ENCODE measurements at places on chromosomes 12 and 14.
A peak's percentile ranks its signal among the peaks of the same experiment; 100 is the strongest.

GRCh38 chr14:101028971-101029667, 125.6 kb upstream of the RTL1 start:
- DNase-seq = no peak

- DNase-seq = no peak
Observed at GRCh38 chr12:4242595-4242994, 31.0 kb upstream of the CCND2 start.

DNA sequence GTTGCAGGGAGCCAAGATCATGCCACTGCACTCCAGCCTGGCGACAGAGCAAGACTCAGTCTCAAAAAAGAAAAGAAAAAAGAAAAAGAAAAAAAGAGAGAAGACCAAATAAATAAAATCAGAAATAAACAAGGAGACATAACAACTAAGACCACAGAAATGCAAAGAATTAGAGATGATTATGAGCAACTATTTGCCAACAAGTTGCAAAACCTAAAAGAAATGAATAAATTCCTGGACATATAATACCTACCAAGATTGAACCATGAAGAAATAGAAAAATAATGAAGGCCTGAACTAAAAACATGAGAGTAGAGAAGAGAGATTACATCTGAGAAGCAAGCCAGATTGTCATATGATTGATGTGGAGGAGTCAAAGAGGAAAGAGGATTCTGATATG, 17.6 kb upstream of the EPS8 start:
- no peak for DNase-seq

- no peak for DNase-seq
Observed at GRCh38 chr12:46110223-46110611, 119.8 kb upstream of the SCAF11 start.

DNA sequence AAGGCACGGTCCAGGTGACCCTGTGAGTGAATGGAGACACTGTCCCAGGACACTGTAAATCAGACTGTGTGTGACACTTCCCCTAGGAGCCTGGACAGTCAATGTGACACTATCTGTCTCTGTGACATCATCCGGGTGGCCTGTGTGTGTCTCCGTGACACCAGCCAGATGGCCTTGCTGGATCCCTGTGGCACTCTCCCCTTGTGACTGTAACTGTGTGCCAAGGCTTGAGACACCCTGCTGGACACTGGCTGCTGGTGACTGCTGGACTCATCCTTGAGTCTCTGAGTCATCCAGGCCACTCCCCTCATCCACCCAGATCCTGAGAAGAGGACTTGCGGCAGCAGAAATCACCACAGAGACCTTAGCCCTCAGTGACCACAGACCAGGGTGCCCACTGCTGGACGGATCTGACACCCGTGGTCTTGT, 51.6 kb downstream of the MVK start:
- DNase-seq = no peak

- DNase-seq = no peak
Observed at GRCh38 chr12:93760275-93760875, 83.2 kb downstream of the CRADD start.

DNA sequence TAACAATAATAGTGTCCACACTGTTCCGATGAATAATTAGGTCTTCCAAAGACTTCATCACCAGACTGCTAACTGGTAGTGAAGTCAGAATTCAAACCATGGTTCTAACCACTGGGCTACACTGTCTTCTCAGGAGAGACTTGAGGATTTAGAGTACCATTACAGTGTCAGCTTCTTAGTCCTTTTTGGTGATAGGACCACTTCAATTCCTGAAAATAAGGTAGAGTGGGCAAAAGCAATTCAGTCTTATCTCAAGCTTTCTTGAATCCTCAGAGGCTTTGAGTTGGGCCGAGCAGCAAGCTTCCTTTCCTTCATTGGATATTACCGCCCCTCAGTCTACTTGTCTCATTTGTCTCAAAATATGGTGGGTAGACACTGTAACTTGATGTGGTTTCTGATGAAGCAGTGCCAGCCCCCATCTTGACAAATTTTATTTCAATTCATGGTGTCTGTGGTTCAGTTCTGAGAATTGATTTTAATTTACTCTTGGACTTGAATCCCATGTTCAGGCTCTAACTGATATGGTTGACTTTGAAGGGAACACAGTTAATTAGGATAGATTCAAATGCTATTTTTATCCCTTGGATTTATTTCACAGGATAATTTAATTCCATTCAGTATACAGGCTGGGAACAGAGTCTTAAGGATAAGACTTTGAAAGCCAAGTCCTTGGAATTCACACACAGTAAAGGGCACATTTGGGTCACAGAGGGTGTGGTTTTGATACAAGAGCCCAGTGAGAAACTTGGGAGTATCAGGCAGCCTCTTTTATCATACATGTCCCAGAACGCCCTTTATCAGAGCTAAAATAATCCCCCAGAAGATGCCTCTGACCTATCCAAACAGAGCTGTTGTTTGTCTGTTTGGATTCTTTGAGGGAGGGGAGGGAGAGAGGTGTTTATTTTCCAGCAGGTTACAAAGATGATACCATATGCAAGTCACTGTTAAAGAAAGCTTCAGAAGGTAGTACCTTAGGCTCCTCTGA, 167.3 kb downstream of the PRKCH start:
- DNase-seq = no peak

DNA sequence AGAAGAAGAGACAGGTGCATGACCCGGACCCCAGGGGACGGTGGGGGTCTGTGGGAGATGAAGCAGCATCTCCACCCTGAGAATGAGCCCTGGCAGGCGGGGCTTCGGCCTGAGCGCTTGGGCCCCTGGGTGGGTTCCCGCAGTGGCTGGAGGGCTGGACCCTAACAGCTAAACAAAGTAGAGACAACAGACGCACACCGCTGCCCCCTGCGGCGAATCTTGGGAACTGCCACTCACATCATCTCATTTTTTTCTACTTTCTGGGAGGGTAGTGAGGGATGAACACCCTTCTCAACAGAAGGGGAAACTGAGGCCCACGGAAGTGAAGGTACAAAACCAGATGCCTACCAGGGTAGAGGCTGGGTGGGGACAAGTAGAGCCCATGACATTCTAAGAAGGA, 104.7 kb downstream of the RFLNA start:
- no peak for DNase-seq

- no peak for DNase-seq
Observed at GRCh38 chr14:73457041-73457923, 1.1 kb downstream of the NUMB start.

GRCh38 chr14:24231263-24232120, 675 bp downstream of the NEDD8 start:
- no peak for DNase-seq

DNA sequence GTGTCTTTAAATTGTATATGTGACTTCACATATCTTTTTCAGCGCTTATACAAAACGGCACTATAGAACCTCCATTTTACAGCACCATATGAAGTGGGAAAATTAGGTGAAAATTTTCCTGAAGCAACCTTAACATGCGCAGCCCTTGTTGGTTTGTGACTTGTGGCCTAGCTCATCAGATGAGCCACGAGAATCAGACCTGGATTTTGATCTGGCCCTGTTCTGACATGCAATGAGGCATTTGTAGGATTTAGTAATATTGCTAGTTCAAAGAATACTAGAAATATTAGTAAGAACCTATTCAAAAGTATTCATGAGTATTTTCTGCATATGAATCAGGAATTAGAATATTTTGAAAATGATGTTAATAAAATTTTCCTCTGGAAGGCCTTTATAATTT, 2.9 kb downstream of the CDKN1B start:
- no peak for DNase-seq

DNA sequence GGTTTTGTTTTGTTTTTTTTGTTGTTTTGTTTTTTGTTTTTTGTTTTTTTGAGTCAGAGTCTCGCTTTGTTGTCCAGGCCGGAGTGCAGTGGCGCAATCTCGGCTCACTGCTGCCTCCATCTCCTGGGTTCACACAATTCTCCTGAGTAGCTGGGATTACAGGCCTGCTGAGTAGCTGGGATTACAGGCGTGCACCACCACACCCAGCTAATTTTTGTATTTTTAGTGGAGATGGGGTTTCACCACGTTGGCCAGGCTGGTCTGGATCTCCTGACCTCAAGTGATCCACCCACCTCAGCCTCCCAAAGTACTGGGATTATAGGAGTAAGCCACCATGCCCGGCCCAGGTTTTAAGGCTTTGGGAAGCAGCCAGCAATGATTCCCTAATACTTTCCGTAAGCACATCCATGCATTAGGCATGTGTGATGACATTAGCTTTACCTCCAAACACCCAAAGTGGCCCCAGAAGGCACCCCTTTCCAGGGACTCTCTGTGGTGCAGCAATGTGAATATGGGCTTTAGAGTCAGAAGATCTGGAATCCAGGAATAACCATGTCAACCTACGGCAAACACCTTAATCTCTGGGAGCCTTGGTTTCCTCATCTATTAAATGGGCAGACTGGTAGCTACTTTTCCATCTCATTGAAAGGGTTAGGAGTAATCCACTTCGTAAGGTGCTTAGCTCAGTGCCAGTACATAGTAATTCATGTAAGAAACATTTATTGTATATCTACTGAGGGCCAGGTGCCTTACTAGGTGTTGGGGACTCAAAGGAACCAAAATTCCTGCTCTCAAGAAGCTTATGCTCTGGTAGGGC, 152.9 kb downstream of the ZFP36L1 start:
- DNase-seq = no peak

GRCh38 chr14:77641534-77642341, 25.3 kb upstream of the SPTLC2 start:
- peak; percentile 48 for DNase-seq

DNA sequence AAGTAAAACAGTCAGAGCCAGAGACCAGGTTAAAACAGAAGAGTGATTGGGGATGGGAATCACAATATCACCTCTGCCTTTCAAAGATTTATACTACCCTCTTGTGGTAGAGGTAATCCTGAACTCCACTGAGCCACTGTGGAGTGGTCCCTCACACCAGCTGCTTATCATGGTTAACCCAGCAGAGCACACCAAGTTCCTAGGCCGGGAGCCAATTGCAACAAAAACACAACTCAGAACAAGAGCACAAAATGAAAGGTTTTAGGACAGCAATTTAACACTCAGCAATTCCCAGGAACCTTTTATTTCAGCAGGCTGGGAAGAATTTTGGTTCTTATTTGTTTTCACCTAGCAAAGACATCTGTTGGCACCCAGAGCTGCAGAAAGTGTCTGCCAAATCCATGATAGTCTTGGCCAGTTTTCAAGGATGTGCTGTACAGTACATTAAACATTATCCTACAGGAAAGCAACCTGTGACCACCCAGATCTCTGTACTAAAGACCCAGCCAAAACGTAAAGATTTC, 220.5 kb upstream of the ATXN7L3B start:
- no peak for DNase-seq

DNA sequence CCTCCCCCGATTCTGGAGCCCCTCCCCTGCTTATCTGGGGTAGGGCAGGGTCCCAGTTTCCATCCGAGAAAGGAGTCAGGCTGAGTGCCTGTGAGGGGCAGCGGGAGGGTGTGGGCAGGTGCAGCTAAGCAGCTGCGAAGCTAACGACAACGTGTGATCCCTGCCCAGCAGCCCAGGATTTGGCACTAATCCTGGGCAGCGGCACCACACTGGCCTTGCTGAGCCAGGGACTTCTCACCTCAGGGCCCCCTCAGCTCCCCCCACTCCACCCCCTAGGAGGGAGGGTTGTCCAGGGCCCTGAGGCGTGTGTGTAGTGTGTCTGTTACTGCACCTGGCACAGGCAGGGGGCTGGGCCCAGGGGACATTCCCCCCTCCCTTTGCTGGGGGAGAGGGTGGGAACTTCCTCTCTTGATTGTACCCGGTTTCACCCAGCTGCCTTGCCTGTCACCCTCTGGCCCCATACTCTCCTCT, 1.8 kb downstream of the SMIM41 start:
- no peak for DNase-seq

DNA sequence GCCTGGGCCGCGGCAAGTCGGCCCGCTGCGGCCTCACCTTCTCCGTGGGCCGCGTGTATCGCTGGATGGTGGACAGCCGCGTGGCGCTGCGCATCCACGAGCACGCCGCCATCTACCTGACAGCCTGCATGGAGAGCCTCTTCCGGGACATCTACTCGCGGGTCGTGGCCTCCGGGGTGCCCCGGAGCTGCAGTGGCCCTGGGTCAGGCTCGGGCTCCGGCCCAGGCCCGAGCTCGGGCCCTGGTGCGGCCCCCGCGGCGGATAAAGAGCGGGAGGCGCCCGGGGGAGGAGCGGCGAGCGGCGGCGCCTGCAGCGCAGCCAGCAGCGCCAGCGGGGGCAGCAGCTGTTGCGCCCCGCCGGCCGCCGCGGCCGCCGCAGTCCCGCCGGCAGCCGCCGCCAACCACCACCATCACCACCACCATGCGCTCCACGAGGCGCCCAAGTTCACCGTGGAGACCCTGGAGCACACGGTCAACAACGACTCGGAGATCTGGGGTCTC, 226.2 kb upstream of the CRY1 start:
- peak; percentile 14 for DNase-seq

DNA sequence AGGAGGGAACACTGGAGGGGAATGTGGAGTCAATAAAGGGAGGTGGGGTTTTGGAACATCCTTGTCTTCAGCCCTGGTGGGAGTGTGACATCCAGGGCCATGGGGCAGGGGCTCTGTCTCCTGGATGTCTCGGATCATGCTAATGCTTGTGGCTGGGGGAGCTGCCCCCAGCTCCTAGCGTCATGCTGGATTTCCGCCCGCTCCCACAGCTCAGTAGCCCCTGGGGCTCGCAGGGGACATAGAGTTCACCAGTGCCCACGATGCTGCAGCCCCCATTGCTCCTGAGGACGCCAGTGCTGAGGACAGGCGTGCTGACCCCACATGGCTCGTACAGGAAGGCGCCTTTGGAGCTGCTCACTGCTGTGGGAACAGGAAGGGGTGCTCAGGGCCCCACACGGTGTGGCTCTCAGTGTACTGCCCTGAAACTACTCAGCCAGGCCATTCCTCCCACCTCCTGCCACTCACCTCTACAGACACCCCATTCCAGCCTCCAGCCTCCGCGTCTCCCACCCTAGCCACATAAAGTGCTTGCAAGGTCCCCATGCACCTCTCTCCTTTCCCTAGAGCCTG, 9.5 kb upstream of the KRT84 start:
- no peak for DNase-seq

GRCh38 chr12:100703337-100703736, 91.2 kb upstream of the ANO4 start:
- no peak for DNase-seq

DNA sequence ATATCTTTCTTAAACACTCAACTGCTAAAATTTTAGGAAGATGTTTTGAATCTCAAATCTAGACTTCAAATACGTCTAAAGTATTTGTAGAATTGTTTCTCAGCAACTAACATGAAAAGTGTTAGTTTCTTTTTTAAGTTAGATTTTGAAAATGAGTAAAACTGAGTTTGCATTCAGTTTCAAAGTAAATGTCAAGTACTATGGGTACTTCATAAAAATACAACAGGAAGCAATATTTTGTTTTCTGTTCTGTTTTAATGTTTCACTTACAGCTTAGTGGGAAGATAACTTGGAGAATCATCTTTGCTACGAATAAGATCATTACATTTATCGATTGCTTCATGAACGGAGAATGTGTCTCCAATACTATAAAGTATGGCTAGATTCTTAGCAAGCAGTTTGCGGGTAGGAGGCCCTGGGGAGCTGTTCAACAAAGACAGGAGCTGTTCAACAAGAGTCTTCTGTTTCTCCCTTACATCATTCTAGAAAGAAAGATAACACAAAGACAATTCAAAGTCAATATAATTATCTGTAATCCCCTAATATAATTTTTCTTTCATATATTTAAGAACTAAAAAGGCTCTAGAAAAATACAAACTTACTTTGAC, 20.2 kb downstream of the HEATR5A start:
- no peak for DNase-seq

All from stimulated activated CD4-positive, alpha-beta T cell treated with anti-CD3 and anti-CD28 coated beads, TNF-alpha, amount 100 ng/mL, for 4 hours (primary cell).